ENCODE measurements at places on chromosomes 7 and 10.

GRCh38 chr10:128287921-128288320 is 161.7 kb upstream of the MKI67 start:
- DNase-seq = no peak

DNA sequence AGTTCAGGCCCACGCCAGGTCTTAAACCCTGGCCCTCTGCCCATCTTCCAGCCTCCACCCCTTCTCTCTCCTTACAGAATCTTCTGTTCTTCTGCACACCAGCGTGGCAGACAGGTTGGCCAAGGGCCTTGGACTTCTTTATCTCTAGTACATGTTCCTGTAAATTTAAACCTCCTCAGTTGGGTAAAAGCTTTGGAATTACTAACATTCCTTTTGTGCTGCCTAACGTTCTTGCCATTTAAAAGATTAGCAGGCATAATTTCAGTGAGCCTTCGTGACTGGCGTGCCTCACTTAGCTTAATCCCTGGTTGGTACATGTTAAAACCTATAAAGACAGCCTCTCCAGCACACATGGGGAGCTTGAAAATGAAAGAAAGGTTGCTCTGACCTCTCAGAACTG is 192.2 kb downstream of the CUX1 start:
- DNase-seq = no peak

GRCh38 chr10:72792288-72792687 is 100.3 kb downstream of the MCU start:
- DNase-seq = no peak

- no peak for DNase-seq
These were observed 16.5 kb upstream of the KNDC1 start for GRCh38 chr10:133143546-133143945.

DNA sequence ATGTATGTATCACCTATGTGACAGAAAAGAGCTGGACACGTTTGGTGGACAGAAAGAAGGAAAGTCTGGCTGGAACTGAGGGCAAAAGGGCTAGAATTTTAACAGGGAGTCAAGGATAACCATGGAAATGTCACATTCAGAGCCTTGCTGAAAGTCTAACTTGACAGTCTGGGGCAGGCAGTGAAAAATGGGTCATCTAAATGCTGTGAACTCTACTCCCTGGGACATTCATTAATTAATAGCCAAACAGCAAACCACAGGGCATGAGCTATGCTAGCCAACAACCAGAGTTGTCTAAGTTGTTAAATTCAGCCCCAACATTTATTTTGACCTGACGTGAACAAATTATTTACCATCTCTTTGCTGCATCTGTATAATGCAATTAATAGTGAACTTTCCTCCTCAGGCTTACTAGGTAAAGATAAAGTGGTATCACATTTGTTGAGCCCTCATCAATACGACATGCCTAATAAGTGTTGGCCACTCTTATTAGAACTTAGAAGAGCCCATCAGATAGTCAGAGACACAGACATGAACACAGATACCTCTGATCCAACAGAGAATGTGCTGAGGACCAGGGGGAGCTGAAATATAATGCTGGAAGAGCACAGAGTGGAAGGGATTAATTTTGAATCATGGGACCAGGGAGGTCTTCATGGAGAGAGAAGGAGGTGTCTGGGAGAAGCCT is 109.9 kb downstream of the SORCS1 start:
- no peak for DNase-seq

All from activated T-helper 2 cell treated with anti-CD3 and anti-CD28 coated beads, Interferon-gamma antibody, Interleukin-2, Interleukin-4, amounts not matched to agents 10 μg/mL and 5 μg/mL and 100 μg/mL, durations not matched to agents 14 hours and 24 hours and 36 hours (primary cell).